ENCODE measurements at places on chromosomes 3 and 15.

- ATAC-seq: no peak
- H3K27ac ChIP-seq: no peak overlapping the region
- no peak overlapping the region for H3K4me3 ChIP-seq
- no peaks in the 10 kb centered on the region for H3K4me1 ChIP-seq
- H3K36me3 ChIP-seq: no peaks in the 10 kb centered on the region
- no peaks in the 10 kb centered on the region for H3K27me3 ChIP-seq
Observed at GRCh38 chr3:60307562-60308199, 943.6 kb downstream of the FHIT start.

DNA sequence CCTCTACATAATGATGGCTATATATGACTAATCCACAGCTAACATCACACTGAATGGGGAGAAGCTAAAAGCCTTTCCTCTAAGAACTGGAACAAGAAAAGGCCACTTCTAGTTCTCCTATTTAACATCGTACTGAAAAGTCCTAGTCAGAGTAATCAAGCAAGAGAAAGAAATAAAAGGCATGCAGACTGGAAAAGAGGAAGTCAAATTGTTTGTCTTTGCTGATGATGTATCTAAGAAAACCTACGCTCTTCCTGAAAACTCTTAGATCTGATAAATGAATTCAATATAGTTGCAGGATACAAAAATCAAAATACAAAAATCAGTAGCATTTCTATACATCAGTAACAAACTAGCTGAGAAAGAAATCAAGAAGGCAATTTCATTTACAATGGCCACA is 116.9 kb downstream of the TP63 start:
- no peak overlapping the region for H3K27ac ChIP-seq
- H3K4me3 ChIP-seq: no peak overlapping the region
- no peaks in the 10 kb centered on the region for H3K4me1 ChIP-seq
- no peaks in the 10 kb centered on the region for H3K27me3 ChIP-seq
- ATAC-seq: no peak

DNA sequence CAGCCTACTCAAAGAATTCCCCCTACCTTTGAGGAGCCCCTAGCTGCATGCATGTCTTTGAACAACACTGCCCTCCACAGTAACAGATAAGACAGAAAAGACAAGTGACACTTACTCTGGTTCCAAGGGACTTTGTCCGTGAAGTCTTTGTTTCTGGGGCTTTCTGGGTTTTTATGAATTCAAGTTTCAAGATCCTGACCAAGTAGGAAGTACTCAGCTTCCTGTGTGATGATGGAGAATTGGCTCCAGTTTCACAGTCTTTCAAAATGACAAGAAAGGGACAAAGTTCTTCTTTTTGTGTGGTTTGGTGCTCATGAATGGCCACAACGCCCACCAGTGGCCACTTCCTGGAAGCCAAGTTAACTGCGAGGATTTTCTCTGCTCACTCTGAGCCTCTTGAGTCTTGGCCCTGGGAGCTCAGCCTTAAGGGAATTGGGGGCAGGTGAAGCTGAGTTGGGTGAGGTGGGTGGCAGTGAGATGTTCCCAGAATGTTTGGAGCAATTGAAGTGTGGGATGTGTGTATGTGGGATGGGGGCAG is at the start of gene CCR1:
CCR1 (minus strand) TSS at position 147 of the 538 bp plus-strand sequence. CDS start 4,000 bp downstream, outside the sequence.
- H3K4me3 ChIP-seq: peak within 1 kb of the TSS; percentile 42
- H3K27ac ChIP-seq: peak within 1 kb of the TSS; percentile 65
- ATAC-seq: peak; percentile 80
- peaks cover 38% of the 10 kb centered on the region for H3K4me1 ChIP-seq
- H3K27me3 ChIP-seq: no peaks in the 10 kb centered on the region
- H3K36me3 ChIP-seq: no peaks in the 10 kb centered on the region

DNA sequence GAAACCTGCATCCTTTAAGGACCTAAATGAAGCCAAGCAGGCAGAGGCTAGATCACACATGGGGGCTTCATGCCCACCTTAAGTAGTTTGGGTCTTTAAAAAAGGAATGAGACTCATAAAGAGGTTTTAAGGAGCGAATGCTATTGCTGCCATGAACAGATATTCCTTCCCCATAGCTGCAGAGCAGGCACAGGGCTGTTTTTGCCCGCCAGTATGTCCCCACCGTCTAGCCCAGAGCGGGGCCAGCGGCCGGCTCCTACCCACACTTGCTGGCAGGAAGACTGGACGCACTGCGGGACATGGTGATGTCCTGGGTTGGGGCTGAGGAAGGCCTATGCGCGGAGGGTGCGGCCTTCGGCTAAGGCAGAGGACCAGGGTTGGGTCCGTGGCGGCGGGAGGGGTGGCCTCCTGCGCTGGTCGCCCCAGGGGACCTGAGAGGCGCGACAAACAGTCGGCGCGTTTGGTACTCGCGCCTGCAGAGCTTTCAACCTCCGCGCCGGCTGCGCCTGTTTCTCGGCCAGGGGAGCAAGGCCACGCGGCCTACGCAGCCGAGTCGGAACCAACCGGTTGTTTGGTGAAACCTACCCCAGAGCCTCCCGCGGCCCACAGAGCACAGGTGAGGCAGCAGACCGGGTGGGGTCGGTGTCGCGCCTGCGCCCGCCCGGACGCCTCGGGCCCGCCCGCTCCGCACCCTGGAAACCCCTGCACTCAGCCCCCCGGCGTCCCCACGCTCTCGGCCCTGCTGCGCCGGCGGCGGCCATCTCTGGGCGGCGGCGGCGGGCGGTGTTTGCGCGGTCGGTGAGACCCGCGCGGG is at the start of gene FAIM:
FAIM (plus strand) TSS at position 450 of the 814 bp plus-strand sequence. CDS start 10,956 bp downstream, outside the sequence.
- no peaks in the 10 kb centered on the region for H3K27me3 ChIP-seq
- H3K4me1 ChIP-seq: peaks cover 18% of the 10 kb centered on the region
- peak within 1 kb of the TSS; percentile 87 for H3K4me3 ChIP-seq

- no peaks in the 10 kb centered on the region for H3K4me1 ChIP-seq
- ATAC-seq: peak; percentile 35
- H3K27me3 ChIP-seq: peaks cover 19% of the 10 kb centered on the region
- no peak overlapping the region for H3K4me3 ChIP-seq
- no peak overlapping the region for H3K27ac ChIP-seq
Observed at GRCh38 chr15:58486062-58486461, 54.3 kb downstream of the LIPC start.

All from stimulated activated memory B cell treated with anti-CD40 and anti-IgM and Interleukin-4, amounts not matched to agents 10 μg/mL and 1 μg/mL and 100 μg/mL, for 72 hours (primary cell).